ENCODE measurements at places on chromosomes 13 and 19.

DNA sequence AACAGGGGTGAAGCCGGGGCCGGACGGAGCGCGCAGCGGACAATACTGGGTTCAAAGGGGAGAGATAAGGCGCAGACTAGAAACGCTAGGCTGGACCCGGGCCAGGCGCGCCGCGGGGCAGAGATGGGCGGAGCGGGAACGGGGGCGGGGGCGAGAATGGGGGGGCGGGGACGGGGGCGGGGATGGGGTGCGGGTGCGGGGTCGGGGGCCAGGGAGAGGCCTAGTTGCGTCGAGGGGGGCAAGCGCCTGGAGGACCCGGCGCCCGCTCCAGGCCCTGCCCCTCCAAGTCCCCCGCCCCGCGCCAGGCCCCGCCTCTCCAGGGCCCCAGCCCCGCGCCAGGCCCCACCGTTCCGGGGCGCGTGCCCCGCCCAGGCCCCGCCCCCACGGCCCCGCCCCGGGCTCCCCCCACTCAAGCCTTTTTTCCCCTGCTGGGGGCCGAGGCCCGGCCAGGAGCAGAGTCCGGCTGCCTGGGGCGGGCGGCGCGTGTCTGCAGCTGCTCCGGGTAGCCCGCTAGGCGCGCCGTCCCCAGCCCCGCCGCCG lies at the start of gene CERS4:
CERS4 (plus strand) TSS at position 449 of the 540 bp plus-strand sequence. CDS start 41,707 bp downstream, outside the sequence.
- DNase-seq = peak; percentile 78

GRCh38 chr13:19169496-19169895 lies 12.1 kb downstream of the TUBA3C start:
- DNase-seq = no peak

DNA sequence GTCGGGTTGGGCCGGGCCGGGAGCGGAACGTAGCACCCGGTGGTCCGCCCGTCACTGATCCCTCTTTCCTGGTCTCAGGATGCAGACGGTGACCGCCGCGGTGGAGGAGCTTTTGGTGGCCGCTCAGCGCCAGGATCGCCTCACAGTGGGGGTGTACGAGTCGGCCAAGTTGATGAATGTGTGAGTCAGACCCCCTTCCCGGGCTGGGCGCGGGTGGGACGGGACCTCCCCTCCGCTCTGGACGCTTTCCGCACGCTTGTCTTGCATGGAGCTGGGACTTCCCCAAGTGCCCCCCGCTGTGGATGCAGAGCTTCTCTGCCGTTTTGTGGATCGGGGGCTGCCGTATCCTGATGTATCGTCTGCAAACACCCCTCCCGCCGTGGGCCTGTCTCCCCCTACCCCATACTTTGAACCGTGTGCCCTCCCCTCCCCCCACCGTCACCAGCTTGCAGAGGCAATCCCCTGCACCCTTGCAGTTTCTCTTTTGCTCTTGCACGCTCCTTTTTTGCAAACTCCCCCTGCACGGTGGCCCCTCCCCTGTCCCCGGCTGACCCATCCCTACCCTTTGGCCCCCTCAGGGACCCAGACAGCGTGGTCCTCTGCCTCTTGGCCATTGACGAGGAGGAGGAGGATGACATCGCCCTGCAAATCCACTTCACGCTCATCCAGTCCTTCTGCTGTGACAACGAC lies 669 bp downstream of the GADD45B start:
- peak; percentile 63 for DNase-seq

- no peak for DNase-seq
Measured at GRCh38 chr13:109750221-109750775, 36.1 kb downstream of the IRS2 start.

- no peak for DNase-seq
Measured at GRCh38 chr19:27714857-27715256, 1498.1 kb downstream of the UQCRFS1 start.

DNA sequence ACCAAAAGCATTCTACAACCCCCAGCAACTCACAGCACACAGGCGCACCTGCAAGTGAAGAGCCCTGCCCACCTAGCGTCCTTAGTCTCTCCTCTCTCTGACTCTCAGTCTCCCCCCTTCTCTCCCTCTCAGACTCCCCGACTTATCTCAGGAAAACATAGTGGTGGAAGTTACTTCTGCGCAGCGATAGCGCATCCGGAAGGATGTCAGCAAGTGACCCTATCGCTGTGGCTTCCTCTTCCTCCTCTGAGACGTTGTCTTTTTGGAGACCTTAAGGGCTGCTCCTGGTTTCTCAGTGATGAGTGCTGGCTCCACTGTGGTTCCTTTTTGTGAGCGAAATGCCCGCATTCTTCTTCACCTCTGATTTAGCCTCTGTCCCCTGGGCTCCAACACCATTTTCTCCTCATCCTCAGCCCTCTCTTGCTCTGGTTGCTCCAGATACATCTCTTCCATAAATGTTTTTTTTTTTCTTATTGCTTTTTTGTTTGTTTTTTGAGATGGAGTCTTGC lies 1.4 kb upstream of the YIF1B start:
- no peak for DNase-seq

- DNase-seq = no peak
Measured at GRCh38 chr19:42553292-42554045, 25.2 kb upstream of the CEACAM1 start.

DNA sequence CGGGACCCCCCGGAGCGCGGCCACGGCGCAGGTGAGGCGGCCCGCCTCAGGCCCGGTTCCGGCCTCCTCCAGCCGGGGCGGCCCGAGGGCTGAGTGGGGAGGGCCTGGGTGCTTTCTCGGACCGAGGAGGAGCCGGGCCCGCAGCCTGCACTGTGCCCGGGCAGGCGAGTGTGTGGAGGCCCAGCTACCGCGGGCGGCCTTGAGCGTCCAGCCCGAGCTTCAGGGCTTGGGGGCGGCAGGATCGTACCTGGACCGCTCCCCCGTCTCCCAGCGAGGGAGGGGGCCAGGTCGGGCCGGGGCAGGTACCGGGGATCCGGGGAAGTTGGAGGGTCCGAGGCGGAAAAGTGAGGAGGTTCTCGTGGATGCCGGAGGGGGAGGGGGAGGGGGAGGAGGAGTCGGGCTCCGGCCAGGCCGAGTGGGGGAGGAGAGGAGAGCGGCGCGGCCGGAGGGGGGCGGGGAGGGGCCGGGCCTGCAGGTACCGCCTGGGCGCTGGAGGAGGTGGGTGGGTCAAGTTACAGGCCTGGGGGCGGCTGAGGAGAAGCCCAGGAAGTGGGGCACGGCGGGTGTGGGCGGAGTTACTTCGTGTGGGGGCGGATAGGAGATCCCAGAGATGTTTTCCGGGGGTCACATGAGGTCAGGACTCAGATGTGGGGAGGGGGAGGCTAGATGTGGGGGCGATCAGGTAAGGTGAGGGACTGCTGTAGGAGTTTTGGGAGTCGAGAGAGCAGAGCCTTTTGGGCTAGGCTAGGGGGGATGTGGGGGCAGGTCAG lies 545 bp downstream of the NACC1 start:
- peak; percentile 59 for DNase-seq

GRCh38 chr13:76644906-76645305 lies 241.3 kb downstream of the KCTD12 start:
- no peak for DNase-seq

DNA sequence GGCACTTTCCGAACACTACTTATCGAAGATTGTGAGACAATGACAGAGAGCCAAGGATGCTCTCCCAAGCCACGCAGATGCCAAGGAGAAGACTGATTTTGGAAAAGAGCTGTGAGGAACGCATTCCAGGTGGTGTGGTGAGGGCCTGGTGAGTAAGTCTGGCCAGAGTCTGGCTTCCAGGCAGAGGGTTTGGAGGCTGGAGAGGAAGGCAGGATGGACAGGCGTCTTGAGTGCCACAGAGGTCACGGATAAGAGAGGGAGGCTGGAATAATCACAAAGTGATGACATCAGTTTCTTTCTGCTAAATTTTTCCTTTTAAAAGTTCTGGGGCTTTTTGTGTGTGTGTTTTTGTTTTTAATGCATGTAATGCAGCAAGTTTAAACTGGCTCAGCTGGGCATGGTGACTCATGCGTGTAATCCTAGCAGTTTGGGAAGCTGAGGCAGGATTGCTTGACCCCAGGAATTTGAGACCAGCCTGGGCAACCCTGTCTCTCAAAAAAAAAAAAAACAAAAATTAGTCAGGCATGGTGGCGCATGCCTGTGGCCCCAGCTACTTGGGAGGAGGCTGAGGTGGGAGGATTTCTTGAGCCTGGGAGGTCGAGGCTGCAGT lies 235.1 kb downstream of the NALCN start:
- DNase-seq = no peak

- no peak for DNase-seq
Measured at GRCh38 chr13:19152403-19152802, 29.2 kb downstream of the TUBA3C start.

DNA sequence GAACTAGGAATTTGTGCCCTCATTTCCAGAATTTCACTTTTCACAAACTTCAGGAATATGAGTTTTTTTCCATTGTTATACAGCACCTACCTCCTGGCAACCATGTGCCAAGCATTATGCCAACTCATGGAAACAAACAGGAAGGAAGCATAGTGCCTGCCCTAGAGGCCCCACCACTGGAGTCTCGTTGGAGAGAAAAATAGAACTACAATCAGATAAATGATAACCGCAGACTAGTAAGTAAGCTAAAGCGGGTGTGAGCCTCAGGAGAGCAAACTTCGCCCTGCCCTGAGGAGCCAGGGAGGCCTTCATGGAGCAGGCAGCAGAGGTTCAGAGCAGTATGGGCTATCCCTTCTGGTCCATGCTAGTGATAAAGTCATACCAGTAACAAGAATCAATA lies 75.9 kb downstream of the FRY start:
- DNase-seq = no peak

- no peak for DNase-seq
Measured at GRCh38 chr19:31018936-31019335, 330.3 kb downstream of the TSHZ3 start.

DNA sequence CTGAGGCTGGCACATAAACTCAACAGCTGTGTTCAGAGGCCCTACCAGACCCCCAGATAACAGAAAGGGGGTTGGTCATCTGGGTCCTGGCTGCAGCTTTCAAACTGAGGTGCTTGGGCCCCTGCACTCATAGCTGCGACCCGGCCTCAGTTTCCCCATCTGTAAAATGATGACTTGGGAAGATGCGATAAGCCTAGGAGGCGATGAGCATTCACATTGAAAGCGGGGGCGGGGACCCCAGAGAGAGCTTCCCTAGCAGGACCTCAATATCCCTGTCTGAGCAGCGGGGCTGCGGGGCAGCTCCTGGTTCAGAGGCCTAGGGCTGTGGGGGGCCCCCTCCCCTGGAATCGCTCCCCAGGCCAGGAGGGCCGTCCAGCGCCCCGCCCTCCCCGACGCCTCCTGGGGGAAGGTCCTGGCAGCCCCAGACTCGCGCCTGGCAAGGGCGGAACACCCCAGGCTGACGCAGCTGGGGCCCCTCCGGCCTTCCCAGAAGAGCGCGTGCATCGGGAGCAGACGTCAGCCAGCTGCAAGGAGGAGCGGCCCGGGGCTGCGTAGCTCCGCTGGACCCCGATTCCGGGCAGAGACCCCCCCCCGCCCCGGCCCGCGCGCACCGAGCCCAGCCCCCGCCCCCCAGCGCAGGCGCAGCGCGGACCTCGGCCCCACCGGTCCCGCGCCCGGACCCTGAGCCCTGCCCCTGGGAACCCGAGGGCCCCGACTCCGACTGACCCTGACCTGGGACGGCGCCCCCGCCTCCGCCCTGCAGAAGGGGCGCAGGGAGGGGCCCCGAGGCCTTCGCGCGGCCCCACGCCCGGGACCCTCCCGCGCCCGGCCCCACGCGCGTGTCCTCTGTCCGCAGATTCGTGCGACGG lies 3.5 kb downstream of the FSTL3 start:
- DNase-seq = peak; percentile 88

DNA sequence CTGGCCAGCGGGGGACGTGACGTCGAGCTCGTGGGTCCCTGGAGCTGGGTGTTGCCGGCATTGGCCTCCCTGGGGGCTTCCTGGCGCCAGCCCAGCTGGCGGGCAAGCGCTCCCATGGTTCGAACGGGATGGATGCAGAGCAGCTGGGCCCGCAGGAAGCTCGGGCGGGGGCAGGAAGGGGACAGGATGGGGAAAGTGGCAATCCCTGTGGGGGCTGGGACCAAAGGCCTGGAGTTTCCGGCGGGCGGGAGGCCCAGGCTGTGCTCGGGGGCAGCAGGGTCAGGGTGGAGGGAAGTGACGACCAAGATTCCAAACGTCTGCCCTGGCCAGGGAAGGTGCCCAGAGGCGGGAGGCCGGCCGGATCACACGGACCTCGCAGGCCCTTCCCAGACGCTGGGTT lies 19.3 kb downstream of the PALM start:
- peak; percentile 91 for DNase-seq
